ENCODE measurements at places on chromosomes 5 and 9.

GRCh38 chr5:158027806-158028775 is 169.1 kb upstream of the CLINT1 start:
- no peak for DNase-seq

GRCh38 chr5:119019949-119020348 is 31.6 kb upstream of the DTWD2 start:
- DNase-seq: no peak

- DNase-seq: no peak
These were observed 86.5 kb upstream of the NEURL1B start for GRCh38 chr5:172554562-172554961.

DNA sequence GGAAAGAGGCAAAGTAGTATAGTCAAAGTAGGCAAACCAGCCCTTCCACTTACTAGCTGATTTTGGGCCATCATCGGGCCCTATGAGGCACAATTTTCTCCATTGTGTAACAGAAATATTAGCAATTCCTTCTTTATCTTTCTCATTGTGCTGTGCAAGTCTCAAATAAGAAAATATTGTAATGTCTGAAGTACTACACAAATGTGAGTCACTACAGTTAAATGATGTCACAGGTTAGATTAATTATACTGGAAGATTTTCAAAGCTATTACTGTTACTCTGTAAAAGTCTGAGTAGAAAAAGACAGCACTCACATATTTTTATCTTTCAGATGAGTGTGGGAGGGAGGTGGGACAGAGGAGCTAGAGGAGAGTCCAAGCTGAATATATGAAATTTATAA is 12.4 kb upstream of the TMC1 start:
- no peak for DNase-seq

DNA sequence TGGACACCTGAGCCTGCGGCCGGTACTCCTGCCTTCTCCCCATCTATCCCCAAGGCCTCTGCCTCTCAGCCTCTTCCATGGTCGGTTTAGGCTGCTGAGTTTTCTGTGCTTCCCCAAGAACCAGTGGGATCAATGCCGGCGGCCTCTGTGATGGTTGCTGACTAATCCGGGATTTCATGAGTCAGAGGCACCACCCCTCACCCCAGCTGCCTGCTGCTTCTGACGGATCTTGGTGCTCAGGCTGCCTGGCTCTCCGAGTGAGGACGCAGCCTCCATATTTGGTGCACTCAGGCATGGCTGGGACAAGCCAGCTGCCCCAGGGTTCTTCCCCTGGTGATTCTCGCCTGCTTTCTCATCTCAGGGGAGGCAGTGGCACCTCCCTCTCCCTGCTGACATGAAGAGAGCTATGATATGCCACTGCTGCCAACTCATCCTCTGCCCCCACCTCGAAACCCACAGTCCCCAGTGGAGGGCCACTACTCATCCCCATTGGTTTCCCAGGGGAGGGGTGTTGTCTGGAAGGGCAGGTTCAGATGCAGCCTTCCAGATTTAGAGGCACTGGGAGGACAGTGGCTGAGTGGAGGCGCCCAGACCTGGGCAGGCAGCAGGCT is 3.3 kb upstream of the MAN1B1 start:
- DNase-seq: no peak

- DNase-seq: no peak
These were observed 837 bp upstream of the AHRR start for GRCh38 chr5:320524-321229.

- no peak for DNase-seq
These were observed 206.0 kb upstream of the WWC1 start for GRCh38 chr5:168085261-168086031.

DNA sequence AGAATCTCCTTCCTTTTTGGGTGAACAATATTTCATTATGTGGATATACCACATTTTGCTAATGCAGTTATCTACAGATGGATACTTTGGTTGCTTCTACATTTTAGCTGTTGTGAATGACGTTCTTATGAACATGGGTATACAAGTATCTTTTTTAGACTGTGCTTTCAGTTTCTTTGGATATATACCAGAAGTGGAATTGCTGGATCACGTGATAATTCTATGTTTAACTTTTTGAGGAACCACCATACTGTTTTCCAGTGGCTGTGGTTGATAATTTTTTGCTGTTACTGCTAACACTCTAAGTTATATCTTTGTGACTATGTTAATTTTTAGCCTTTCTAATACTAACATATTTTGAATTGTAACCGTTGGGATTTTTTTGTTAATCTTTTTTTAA is 12.5 kb downstream of the WDR70 start:
- DNase-seq: no peak

DNA sequence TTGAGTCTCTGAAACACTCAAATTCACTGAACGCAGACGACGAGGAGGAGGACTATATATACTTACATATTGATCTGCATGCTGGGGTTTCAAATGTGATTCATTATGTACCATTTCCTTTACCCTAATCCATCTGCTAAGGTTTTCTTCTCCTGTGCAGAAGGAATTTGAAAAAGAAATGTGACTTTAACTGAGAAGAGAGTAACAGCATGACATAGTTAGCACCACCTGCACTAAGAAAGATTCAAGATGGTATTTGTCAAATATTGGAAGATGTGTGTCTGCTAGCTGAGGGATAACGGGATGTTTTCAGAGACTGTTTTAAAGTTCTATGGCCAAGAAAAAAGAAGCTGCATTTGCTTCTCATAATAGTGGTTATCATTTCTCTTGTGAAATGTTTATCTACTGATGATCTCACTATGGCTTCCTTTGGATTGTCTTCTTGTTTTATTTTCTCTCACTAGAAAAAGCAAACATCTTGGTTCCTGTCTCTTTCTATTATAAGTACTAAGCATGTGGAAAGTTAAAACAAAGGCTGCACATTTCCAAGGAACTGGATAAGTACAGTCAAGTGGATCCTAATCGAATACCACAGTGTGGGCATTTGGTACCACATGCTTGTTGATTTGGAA is 89.8 kb upstream of the TLE4 start:
- DNase-seq: no peak

- DNase-seq: no peak
These were observed 30.0 kb downstream of the TGFBR1 start for GRCh38 chr9:99134893-99135341.

DNA sequence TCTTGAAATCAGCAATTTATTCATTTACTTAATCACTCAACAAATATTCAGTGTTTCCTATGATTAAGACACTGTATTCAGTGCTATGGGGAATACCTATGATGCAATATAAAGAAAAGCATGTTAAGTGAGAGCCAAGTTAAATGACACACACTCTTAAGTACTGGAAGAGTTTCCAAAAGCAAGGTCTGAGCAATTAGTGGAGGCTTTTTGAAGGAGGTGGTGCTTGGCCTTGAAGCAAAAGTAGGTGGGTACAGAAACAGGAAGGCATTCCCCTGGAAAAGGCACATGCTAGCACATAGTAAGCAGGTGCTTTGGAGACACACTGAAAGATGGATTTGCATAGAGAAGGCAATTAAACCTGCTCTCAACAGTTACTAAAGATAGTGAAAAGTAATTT is 4.0 kb downstream of the TSLP start:
- DNase-seq: no peak

DNA sequence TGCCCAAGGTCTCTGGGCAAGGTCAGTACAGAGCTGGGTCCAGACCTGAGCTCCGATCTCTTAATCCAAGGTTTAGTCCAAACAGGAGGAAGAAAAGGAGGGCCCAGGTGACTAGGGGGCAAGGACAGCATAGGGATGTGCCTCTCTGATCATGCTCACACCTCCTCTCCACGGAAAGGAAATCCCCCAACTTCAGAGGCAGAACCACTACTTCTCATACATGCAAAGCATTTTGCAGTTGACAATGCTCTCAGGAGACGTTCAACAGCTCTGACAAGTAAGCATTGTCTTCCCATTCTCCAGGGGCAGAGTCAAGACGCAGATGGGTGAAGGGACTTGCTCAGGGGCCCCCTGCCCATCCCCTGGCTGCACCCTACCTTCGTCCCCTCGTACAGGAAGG is 8.7 kb upstream of the CORO2A start:
- no peak for DNase-seq

- DNase-seq: no peak
These were observed 1275.6 kb upstream of the CDH9 start for GRCh38 chr5:28313953-28314352.

- no peak for DNase-seq
These were observed 5.2 kb upstream of the ZDHHC11 start for GRCh38 chr5:855771-856530.
